ENCODE measurements at places on chromosomes 5 and 9. TPM values are rescaled to one million over a fixed set of nuclear protein-coding genes. Genes with fewer than 3 reads are reported as not detected.

The DOK3 gene
- total RNA-seq: 0.99 TPM

The CAMK4 gene
- total RNA-seq: 0.77 TPM

The RAB3C gene
- total RNA-seq: not detected

The MLANA gene
- not detected for total RNA-seq

The C5 gene
- 7.3 TPM for total RNA-seq

The SLC22A4 gene
- 4.1 TPM for total RNA-seq

The ABO gene
- total RNA-seq: not detected

The GPX8 gene
- 84.7 TPM for total RNA-seq
